NCI-H1930 (cell line): ENCODE measurements at places on chromosomes 6 and 20.

DNA sequence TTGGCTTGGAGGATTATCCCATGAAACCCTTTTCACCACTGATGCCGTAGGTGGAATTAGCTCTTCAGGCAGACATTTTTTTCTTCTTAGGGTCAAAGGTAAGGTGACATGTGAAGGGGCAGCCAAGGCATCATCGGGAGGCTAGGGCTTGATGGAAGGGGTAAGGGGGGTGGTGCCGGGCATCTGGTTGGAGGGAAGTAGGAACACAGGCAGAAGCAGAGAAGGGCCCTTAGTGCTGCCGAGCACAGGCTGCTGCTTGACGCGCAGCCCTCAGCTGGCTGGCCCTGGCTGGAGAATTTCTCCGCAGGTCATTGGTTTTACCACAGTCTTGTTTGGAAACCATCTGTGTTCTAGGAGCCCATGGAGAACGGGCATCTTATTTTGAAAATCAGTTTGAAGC lies 54.7 kb downstream of the TRAF3IP2 start:
- peak; percentile 36 for DNase-seq

- no peak for DNase-seq
Observed at GRCh38 chr20:4122926-4123325, 107.6 kb upstream of the RNF24 start.

GRCh38 chr20:31633339-31633914 lies 4.3 kb upstream of the COX4I2 start:
- DNase-seq: no peak

GRCh38 chr20:58543274-58543673 lies 28.1 kb upstream of the APCDD1L start:
- no peak for DNase-seq

DNA sequence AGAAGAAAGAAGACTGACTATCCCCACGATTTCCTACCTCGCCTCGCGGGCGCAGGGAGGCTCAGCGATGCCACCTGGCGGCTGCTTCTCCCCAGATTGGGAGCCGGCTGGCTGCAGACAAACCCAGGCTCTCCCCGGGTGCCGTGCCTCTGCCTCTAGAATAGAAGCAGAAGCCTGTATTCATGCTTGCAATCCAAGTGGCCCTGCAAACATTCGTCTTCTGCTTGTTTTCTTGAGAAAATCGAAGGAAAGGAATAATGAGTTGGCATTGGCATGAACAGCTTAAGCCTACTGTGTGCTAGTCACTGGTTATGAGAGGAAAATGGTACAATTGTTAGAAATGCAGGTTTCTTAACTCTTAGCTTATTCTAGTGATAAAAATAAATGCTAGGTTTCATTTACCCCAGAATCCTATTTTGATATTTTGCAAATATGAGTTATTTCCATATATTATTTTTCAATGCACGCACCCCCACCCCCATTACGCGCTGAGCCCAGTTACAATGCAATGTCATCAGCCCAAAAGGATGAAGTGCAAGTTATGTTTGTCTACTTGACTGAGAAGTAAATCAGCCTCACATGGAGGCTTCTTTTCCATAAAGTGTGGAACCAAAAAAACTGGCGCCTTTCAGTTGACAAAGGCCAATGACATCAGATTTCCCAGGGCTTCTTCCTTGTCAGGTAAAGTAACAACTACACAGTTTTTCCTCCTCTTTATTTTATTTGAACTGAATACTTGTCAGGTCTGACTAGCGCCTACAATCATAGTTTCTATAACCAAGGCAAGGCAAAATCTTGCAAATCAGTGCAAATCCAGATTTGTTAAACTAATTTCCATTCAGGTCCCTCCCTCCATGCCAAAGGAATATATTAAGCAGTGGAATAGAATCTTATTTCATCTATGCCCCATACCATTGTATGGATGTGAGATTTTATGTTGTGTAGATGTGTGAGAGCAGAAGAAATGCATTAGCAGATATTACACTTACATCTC lies 3.9 kb upstream of the SOX4 start:
- peak; percentile 84 for DNase-seq

DNA sequence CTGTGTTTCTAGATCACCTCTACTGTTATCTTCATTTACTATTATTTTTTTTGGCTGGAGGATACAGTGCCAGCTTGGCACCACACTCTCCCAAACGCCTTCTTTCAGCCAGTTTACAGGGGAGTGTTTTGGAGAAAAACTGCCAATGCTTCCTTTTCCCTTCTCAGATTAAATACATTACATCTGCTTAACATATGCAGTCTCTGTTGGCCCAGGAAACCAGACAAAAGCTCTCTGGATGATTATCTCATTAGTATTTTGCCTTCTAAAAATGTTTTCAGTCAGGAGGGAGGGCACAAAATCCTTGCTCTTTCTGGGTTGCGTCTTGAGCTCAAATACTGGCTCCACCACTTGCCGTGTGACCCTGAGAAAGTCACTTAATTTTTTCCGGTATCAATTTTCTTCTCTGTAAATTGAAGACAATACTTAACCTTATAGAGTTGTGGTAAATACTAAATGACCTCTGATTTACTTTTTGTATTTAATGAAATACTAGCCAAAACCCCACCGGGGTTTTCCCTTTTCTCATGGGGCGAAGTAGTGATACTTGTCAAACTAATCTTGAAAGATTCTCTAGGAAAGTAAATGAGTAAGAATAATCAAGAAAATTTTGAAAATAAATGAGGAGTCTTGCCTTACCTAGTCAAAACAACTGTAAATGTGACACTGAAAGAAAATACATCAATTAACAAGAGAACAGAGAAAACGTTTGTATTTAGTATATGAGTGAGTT lies 146.2 kb downstream of the MMS22L start:
- DNase-seq: no peak

DNA sequence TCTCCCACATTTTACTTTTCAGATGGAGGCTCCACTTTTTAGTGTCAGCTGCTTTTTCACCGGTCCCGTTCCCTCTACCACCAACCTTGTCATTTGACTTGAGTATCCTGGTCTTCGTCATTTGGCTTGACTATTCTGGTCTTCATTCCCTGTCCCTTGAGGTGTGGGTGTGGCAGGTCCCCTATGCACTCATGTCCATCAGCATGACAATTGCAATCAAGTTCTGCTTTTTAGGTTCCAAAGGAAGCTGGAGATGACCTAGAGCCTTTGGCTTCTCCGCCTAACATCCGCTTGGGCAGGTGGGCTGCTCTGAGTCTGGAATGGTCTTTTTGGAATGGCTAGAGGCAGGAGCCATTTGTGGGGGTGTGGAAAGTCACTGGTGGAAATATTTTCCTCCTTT lies 99.8 kb upstream of the MLN start:
- no peak for DNase-seq

DNA sequence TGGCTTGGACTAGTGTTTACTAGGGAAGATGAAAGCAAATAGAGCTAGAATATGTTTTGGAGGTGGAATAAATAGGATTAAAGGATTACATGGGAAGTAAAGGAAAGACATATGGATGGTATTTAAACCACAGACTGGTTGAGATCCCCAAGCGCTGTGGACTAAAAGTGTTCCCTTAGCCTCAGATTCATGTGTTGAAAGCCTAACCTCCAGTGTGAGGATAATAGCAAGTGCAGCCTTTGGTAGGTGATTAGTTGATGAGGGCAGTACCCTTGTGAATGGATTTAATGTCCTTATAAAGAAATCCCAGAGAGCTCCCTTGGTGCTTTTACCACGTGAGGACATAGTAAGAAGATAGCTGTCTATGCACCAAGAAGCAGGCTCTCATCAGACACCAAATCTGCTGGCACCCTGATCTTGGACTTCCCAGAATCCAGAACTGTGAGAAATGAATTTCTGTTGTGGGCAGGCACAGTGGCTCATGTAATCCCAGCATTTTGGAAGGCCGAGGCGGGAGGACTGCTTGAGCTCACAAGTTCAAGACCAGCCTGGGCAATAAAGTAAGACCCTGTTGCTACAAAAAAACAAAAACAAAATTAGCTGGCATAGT lies 57.3 kb upstream of the MCM9 start:
- DNase-seq: no peak

DNA sequence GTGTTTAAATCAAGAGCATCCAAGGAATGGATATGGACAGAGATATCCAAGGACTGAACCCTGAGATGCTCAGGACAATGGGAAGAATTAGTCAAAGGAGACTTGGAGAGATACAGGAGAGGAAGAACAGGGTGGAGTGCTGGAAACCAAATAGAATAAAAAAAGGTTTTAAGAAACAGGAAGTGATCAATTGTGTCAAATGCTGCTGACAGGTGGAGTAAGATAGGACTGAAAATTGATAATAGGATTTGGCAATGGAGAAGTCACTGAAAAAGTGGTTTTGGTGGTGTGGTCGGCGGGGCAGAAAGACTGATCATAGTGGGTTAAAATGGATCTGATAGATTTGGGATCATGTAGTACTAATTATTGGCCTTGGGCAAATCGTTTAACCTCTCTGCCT lies 37.9 kb upstream of the PNRC1 start:
- no peak for DNase-seq

DNA sequence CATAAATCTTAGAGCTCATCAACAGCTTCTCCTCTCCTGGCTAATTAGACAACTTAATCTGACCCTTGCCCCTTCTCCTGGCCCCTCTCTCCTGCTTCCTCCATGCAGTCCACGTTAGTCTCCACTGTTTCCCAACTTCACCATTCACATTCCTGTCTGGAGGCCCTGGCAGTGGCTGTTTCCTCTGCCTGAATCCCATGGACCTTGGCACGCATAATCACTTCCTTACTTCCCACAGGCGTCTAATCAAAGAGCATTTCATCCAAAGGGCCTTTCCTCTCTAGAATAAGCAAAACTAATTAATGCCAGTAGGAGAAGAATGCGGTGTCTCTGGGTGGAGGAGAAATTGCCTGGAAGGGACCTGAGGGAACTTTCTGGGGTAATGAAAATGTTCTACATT lies 16.4 kb upstream of the XRN2 start:
- no peak for DNase-seq

- no peak for DNase-seq
Observed at GRCh38 chr6:18579869-18580268, 192.7 kb downstream of the RNF144B start.

DNA sequence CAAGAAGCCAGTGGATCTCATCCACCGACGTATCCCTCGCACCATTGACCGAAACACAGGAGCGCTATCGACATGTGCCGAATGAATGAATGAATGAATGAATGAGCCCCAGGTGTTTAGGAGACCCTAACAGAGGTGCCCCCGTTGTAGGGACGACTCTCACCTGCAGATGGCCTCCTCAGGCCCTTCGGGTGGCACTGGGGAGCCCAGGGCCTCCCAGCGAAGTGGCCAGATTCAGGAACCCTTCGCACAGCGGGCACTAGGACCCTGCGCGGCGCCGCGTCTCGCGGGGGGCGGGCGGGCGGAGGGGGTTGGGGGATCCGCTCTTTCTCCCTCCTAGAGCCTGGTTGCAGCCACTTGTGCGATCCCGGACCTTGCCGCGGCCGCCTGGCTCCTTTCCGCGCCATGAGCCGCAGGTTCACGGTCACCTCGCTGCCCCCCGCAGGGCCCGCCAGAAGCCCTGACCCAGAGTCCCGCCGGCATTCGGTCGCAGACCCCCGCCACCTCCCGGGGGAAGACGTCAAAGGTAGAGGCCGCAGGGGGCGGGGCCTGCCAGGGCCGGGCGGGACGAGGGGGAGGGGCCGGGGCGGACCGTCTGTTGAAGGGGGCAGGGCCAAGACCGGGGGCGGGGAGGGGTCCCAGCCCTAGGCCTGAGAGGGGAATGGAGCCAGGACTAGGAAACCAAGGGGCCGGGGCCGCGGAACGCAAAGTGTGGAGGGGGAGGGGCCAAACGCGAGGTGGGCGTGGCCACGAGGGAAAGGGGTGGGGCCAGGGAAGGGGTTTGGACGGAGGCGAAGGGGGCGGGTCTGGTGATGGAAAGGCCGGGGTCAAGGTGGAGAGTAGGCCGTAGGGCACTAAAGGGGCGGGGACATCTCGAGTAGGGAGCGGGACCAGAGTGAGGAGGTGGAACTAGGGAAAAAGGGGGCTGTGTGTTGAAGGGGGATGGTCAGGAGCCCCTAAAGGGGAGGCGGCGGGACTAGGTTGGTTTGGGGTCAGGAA lies 7.4 kb upstream of the SLC12A5 start:
- peak; percentile 87 for DNase-seq

DNA sequence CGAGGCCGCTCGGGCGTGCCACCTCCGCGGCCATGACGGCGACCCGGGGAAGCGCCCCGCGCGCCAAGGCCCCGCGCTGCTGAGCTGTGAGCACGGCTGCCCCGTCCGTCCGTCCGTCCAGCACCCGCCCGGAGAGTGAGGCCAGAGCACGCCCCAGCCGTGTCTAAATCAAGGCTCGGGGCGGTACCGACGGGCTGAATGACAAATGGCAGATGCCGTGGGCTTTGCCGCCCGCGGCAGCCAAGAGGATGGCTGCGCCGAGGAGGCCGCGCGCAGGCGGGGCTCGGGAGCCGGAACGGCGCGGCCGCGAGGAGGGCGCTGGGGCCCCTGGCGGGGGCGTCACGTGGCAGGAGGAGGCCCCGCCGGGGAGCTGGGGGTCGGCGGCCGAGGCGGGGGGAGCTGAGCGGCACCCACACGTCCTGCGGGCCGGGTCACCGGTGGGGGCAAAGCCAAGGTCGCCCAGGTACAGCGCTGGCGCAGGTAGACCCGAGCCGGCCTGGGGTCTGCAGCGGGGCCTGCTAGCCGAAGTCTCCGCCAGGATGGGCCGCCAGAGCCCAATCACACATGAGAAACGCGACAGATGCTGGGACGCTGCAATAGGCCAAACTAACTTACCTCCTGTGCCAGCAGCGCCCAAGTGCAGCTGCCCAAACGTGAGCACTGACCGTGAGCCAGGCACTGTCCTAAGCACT lies at the start of gene PLAGL1:
Gene PLAGL1, minus strand, starts transcription at position 140 of the 692 bp plus-strand sequence. CDS start 60,123 bp downstream, outside the sequence.
- DNase-seq: peak; percentile 4

GRCh38 chr20:45779011-45779915 lies 12.4 kb downstream of the WFDC3 start:
- no peak for DNase-seq

DNA sequence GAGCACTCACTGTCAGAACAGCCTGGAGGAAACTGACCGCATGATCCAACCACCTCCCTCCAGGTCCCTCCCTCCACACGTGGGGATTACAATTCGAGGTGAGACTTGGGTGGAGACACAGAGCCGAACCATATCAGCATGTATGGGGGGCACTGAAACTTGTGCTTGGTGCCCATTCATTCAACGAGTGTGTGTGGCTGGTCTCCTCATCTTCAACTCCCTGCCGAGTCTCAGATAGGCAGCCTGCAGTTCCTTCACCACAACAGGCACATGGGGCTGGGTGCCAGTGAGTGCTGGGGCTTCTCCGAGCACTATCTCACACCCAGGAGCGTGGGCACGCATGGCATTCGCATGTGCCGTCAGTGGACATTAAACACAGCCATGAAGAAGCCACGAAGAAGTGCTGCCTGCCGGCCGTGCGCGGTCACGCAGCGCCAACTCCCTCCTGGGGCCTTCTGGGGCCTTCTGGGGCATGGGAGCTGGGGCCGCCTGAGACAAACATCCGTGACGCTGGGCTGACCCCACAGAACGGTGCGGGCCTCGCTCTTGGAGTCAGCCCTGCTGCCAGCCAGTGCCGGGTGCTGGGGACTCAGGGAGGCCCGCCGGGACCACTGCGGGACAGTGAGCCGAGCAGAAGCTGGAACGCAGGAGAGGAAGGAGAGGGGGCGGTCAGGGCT lies 714 bp upstream of the RTEL1 start:
- DNase-seq: no peak
